PC-9 (cell line): ENCODE measurements at places on chromosomes 6 and 20. TPM values are rescaled to one million over a fixed set of nuclear protein-coding genes. Genes with fewer than 3 reads are reported as not detected.

GRCh38 chr20:63107449-63108200, 100.9 kb upstream of the BHLHE23 start:
- no peak for DNase-seq

- no peak for DNase-seq
Measured at GRCh38 chr6:142954844-142955243, 9.9 kb upstream of the HIVEP2 start.

Gene ISM1
- not detected in 2 replicates for total RNA-seq

GRCh38 chr20:57474816-57475215, 50.1 kb downstream of the CTCFL start:
- no peak for DNase-seq

DNA sequence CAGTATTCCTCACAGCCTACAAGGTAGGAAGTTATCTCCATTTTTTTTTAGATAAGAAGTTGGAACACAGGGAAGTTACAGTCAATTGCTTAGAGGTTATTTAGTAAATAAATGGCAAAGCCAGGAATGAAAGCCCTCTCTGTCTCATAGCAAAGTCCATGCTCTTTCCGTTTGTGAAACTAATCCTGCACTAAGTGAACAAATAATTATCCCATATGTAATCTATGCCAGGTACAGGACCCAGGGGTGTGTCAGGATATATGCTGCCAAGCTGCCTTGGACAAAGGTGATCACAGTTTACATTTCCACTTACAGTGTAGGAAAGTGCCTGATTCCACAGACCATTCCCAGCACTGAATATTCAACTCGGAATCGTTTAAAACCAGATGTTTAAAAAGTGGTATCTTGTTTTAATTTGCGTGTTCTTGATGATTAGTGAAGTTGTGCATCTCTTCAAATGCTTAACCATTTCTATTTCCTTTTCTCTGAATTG, 13.6 kb upstream of the GMDS start:
- no peak for DNase-seq

DNA sequence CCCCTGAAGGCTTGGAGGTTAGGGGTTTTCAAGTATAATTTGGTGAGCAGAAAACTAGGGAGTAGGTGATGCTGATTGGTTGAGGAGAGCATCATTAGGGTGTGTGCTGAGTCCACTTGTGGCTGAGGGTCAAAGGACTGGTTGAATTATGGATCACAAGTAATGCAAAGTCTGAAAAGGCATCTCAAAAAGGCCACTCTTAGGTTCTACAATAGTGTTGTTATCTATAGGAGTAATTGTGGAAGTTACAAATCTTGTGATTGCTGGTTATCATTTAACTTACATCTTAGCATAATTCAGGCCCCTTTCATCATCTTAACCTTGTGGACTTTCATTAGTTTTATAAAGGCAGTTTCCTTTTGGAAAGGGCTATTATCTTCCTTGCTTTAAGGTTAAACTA, 60.8 kb downstream of the UBR2 start:
- no peak for DNase-seq
